ENCODE measurements at places on chromosomes 1 and 21. TPM values are rescaled to one million over a fixed set of nuclear protein-coding genes. Genes with fewer than 3 reads are reported as not detected.
A peak's percentile ranks its signal among the peaks of the same experiment; 100 is the strongest.

GRCh38 chr1:224896130-224896781, 33.2 kb upstream of the DNAH14 start:
- H3K4me1 ChIP-seq: no peaks in the 10 kb centered on the region
- H3K36me3 ChIP-seq: no peaks in the 10 kb centered on the region
- no peak overlapping the region for H3K27ac ChIP-seq
- no peak for DNase-seq

DNA sequence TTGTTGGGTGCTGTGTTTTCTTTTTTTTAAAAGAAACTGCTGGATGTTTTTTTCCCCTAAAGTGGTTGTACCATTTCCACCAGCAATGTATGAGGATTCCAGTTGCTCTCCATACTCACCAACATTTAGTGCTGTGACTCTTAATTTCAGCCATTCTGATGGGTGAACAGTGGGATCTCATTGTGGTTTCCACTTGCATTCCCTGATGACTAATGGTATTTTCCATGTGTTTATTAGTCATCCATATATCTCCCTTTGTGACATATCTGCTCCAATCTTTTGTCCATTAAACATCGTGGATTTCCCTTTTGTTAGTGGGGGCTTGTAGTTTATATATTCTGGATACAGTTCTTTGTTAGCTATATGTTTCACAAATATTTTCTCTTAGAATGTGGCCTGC, 206.0 kb downstream of the CAMTA1 start:
- peak; percentile 92 for DNase-seq
- H3K4me1 ChIP-seq: no peaks in the 10 kb centered on the region
- H3K36me3 ChIP-seq: no peaks in the 10 kb centered on the region
- no peak overlapping the region for H3K4me3 ChIP-seq

GRCh38 chr1:154994269-154994587, 842 bp downstream of the LENEP start:
- no peak overlapping the region for H3K4me3 ChIP-seq
- no peaks in the 10 kb centered on the region for H3K27me3 ChIP-seq
- peaks cover 4% of the 10 kb centered on the region for H3K36me3 ChIP-seq

Gene LCE6A
- total RNA-seq: not detected

GRCh38 chr1:154818911-154819310, 51.2 kb downstream of the KCNN3 start:
- no peak overlapping the region for H3K27ac ChIP-seq
- H3K36me3 ChIP-seq: no peaks in the 10 kb centered on the region
- H3K27me3 ChIP-seq: peaks cover 9% of the 10 kb centered on the region

Gene SFPQ
- 209 TPM for total RNA-seq

Gene PRELP
- total RNA-seq: 0.07 TPM

GRCh38 chr1:114025609-114026401, 46.5 kb downstream of the OLFML3 start:
- DNase-seq: peak; percentile 48
- no peaks in the 10 kb centered on the region for H3K36me3 ChIP-seq
- H3K27me3 ChIP-seq: no peaks in the 10 kb centered on the region
- H3K27ac ChIP-seq: no peak overlapping the region
- H3K4me1 ChIP-seq: peaks cover 10% of the 10 kb centered on the region

Gene S100A7
- not detected for total RNA-seq

Gene NTNG1
- 8.1 TPM for total RNA-seq

Gene SFN
- 14.5 TPM for total RNA-seq

Gene KRTAP24-1
- not detected for total RNA-seq

GRCh38 chr1:42748021-42748420, 8.0 kb upstream of the CLDN19 start:
- no peaks in the 10 kb centered on the region for H3K4me1 ChIP-seq
- no peaks in the 10 kb centered on the region for H3K27me3 ChIP-seq
- H3K36me3 ChIP-seq: peaks cover 36% of the 10 kb centered on the region

Measured in astrocyte (in vitro differentiated cells and primary cell).